Right renal cortex interstitium (tissue), 3 donors: ENCODE measurements at places on chromosomes 3 and 15. TPM values are rescaled to one million over a fixed set of nuclear protein-coding genes. Genes with fewer than 3 reads are reported as not detected.

KNG1 gene
- 163 TPM for polyA plus RNA-seq

DNA sequence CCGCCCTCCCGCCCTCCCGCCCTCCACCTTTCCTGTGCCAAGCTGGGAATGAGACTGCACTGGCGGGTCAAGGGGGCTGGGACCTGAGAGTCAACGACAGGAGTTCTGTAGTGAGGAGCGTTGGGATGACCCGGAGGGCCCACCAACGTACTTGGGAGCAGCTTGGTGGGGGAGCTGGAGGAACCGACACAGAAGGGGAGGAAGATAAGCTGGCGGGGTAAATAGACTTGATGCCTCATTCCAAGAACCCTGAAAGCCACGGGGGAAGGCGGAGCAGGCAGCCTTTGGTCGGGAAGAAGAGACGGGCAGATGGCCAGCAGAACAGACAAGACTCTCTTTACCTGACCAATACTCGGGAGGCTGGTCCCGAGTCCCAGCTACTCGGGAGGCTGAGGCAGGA is 277 bp downstream of the FMN1 start:
- DNase-seq, result no peak

- no peak for DNase-seq
Measured at GRCh38 chr15:54083501-54083900, 105.3 kb downstream of the UNC13C start.

GRCh38 chr3:28916713-28917499 is 364.0 kb upstream of the RBMS3 start:
- DNase-seq, result peak; percentile 39
